ENCODE measurements at places on chromosomes 1 and 21.

DNA sequence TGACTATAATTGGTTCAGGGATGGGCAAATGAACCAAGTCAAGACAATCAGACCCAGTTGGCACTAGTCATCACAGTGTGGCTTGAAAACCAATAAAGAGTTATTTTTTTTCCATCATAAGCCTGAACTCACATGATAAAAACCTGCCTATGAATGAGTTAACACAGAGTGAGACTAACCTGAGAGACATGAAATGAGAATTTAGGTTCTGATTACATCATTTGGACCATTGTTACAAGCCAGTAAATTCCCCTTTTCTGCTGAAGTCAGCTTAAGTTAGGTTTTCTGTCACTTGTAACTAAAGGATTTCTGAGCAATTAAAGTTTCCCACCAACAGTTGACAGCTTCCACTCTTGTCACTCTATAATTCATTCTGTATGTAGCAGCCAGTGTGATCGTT lies 9.6 kb upstream of the RSBN1 start:
- DNase-seq, result no peak

- DNase-seq, result no peak
Measured at GRCh38 chr21:45264146-45264911, 23.4 kb downstream of the POFUT2 start.

DNA sequence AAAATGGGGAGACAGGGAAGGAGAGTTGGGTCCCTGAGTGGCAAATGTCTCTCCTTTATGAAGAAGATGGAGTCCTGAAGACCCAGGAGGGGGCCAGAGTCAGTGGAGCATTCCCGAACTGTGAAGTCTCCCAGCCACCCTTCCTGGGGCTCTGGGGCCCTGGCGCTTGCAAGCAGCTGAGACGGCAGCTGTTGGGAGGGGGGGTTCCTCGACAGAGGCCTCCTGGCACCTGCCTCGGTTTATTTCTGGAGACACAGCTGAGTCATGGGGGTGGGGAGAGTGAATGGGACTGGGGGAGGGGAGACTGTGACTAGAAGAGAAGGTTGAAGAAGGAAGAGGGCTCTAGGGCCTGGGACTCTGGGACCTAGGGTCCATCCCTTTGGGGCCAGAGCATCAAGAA lies 14.0 kb downstream of the NES start:
- no peak for DNase-seq

DNA sequence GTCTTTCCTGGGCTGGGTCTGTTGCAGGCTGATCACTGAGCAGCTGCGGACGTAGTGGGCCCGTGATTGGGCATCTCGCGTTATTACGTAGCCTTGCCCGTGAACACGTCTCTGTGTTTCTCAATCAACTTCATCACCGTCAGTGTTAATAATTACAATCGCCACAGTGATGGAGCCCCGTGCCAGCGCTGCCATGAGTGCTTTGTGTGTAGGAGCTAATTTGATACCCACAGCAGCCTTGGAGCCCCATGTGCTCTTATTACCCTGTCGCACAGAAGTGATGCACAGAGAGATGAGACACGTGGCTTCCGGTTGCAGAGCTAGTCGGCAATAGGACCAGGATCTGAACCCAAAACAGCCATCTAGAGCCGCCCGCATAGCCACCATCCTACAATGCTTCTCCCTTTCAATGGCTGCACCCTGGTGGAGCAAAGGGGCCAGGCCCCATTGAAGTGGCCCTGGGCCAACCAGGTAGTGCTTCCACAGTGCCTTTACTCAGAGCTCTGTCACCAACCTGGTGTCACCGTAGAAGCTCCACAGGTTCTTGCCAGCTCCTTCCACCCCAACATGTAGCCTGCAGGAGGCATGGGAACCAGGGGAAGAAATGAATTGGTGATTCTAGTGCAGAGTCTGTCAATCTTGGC lies 398.5 kb upstream of the VAMP3 start:
- DNase-seq, result no peak

DNA sequence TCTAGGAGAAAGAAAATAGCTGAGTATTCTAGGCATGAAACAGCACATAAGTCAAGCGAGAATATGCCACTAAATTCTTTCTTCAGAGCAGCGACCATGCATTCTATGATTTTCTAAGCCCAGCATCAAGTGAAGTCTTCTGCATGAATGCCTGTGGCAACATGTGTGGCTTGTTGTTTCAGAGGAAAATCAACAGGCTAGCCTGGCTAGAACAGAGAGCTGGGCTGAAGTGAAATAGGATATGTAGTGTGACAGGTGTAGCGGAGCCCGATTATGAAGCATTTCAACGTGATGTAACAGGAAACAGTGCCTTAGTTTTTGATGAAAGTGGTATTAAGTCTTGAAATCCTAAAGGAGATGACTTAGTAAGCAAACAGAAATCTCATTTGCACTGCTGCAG lies 7.0 kb downstream of the CSDE1 start:
- DNase-seq, result no peak

DNA sequence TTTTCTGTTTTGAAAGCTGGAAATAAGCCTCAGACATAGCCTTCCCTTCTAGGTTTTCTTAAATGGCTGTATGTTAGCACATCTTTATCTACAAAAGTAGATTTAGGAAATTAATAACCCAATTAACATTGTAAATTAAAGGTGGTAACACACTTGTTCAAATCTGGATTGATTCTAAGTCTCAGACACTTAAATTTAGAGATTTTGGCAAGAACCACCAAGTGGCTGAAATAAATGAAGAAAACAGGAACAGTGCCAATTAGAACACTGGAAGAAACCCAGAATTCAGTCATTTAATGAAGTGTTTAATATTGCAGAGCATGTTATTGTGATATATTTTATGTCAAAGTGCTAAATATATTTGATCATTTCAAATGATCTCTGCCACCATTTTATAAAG lies 628.2 kb downstream of the USP25 start:
- no peak for DNase-seq

GRCh38 chr1:78068681-78069283 lies 23.0 kb downstream of the GIPC2 start:
- DNase-seq, result no peak

GRCh38 chr1:184036517-184036949 lies 995 bp downstream of the COLGALT2 start:
- no peak for DNase-seq

DNA sequence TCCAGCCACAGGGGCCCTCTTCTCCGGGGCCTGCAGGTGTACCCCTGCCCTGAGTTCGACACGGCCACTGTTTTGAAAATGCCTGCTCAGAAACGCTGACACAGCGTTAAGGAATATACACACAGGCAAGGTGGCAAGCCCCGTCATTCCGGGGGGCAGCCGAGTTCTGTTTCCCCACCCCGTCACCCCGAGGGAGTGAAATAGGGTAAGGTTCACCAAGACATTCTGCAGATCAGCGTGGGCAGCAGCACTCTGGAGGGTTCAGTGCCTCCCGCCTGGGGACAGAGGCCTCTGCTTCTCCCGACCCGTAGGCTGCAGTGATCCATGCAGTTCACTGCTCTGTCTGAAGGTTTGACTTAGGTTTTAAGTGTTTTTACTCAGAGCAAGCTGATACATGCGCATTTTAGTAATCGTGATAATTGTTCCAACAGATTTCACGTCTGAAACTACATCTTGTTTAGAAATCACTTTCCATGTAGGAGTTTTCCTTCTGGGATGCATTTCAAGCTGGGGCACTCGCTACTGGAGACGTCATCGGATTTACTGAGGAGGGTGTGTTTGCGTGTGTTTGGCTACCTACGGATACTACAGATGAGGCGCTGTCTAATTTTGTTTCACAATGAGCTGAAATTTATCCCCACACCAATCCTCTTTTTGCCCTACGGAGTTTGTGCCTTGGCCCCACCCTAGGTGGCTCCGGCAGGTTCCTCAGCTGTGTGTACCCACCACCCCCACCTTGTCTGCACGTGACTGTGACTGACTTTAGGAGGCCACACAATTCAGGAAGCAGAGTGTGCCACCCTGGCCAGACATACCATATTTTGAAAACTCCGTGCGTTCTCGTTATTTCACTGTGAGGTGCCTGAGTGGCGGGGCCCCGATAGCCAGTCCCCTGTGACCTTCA lies 63.5 kb downstream of the AGPAT3 start:
- DNase-seq, result no peak

DNA sequence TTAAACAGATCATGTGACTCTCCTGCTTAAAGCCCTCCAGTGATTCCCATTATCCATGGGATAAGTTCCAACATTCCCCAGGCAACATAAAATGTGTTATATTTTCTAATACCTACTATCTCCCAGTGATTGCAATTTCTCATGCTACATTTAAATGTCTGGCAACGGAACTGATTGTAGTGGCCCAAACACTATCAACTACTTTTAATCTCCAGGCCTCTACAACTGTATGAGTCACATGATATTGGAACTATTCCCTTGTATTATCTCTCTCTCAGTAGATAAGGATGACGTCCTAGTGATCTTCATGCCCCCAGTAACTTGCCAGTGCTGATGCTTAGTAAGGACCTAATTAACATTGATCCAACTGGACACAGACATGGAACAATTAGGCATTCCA lies 49.9 kb downstream of the ERICH3 start:
- DNase-seq, result no peak

DNA sequence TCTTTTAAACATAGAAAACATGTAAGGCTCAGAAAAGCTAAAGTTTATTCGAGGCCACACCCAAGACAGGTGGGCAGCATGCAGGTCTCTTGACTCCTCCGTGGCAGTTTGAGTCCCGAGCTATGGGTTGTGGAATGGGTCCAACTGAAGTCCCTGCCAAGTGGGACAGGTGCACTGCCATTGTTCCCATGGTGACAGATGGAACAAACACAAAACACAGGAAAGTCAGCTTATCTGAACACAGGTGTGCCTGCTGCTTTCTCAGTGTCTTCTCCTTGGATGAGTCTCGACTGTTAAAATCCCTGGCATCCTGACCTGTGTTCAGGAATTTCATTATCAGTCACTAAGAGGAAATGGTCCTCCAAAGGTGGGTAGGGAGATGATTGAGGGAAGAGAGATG lies 99.0 kb upstream of the RAB4A start:
- DNase-seq, result no peak

GRCh38 chr1:171221665-171222591 lies 26.4 kb upstream of the FMO1 start:
- no peak for DNase-seq

DNA sequence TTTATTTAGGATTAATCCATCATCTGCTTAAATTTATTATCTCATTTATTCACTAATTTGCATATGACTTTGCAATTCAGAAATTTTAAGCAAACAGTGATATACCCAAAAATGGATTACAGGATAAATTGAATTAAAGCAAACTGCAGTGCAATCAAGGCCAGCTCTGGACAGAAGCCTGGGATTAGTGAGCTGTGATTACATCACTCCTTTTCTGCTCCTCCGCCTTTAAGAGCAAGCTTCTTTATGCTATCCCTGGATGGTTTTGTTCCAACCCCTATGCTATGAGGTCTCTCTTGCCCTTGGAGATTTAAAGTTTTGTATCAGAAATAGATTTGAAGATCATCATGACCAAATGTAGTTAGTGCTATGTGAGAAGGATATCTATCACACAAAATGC lies 32.6 kb downstream of the GPR52 start:
- DNase-seq, result no peak

DNA sequence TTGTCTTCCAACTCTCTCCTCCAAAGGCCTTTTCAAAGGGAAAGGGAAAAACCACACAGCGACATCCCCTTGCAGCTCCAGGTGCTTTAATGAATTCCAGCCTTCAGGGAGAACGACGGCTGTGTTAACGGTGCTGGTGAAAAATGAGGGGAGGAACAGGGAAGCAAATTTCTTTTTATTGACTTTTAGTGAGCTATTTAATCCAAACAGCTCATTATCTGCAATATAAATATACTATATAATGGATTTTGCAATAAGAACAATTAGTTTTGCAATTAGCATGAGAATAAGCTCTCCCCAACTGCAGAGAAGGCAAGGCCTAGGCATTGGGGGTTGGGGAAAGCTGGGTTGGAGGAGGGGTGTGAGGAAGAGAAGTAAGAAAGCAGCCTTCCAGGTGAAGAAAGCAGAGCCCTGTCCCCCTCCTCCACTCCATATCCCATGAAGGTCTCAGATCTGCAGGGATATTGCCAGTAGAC lies 159.0 kb upstream of the ZC3H12A start:
- no peak for DNase-seq

- DNase-seq, result no peak
Measured at GRCh38 chr21:37711836-37712568, 204.3 kb downstream of the KCNJ6 start.

- no peak for DNase-seq
Measured at GRCh38 chr1:224615861-224616755, at the start of gene CNIH3. TSS of gene CNIH3 (plus strand) at chr1:224616317. CDS start at chr1:224617175, 858 bp downstream.

DNA sequence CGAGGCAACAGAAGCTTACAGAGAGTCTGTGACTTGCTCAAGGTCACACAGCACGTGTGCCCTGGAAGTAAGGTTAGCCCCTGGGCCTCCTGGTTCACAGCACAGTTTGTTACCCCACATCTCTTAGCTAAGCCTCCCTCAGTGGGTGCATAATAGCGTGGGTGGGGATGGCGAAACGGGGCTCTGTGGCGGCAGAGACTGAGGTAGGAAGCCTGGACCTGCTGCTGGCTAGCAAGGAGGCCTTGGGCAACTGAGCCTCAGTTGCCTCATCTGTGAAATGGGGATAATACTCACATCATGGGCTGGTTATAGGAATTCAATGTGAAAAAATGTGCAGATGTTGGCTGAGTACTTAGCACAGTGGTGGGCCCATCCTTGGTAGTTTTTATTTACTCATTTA lies 596 bp downstream of the PADI4 start:
- no peak for DNase-seq

DNA sequence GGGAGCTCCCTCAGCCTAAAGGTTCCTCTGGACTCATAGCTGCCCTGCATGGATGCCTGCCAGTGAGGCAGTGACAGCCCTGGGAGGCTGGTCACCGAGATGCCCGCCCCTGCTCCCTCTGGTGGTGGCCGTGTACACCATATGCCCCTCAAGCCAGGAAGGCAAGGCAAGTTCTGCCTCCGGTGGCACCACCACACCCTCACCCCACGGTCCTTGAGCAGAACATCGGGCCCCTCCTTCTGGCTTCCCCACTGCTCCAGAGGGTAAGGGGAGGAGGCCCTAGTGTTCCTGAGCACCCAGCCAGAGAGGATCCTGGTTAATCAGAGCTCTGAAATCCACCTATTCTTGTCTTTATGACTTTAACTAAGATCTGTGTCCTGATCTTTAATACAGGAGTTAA lies 1.5 kb upstream of the S100A14 start:
- DNase-seq, result peak; percentile 39

- DNase-seq, result no peak
Measured at GRCh38 chr1:198575798-198576641, 35.5 kb upstream of the ATP6V1G3 start.

DNA sequence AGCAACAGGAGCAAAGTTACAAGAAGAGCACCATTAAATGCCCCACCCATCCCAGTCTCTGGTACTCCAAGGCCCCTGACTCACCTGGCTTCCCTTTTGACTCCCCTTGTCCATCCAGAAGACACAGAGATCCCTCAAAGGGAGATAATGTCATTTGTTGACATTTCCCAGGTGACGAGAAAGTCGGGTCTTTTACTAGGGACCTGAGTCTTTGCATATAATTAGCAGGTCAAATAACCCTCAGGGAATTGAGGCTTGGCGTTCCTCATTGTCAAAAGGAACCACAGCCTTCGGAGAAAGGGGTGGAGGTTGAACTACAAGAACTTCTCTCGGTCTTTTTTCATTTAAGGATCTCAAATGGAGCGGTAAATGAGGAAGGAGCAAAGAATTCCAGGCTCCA lies 133.2 kb downstream of the PROX1 start:
- no peak for DNase-seq
